ENCODE measurements at places on chromosomes 5 and 9. TPM values are rescaled to one million over a fixed set of nuclear protein-coding genes. Genes with fewer than 3 reads are reported as not detected.

GRCh38 chr5:151700820-151701219, 14.1 kb upstream of the SPARC start:
- DNase-seq, result no peak

GRCh38 chr9:73541923-73542322, 390.3 kb downstream of the ANXA1 start:
- no peak for DNase-seq

GRCh38 chr5:126871441-126871840, 94.5 kb downstream of the LMNB1 start:
- no peak for DNase-seq

DNA sequence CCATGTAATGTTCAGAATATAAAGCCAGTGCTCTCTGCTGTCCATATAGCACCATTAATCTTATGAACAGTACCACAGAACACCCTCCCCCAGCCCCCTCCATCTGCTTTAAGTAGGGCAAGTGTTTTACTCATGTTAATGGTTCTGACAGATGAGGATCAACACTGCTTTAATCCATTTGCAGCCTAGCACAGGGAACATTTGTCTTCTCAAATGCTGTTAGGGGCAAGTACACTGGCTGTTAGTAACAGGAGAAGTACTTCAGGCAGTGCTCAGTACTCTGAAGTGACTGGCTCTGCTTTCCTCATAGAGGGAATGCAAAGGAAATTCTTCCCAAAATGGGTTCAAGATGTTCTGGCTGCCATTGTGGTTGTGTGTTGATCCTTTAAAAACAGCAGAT, 202.6 kb downstream of the DCP2 start:
- no peak for DNase-seq

DNA sequence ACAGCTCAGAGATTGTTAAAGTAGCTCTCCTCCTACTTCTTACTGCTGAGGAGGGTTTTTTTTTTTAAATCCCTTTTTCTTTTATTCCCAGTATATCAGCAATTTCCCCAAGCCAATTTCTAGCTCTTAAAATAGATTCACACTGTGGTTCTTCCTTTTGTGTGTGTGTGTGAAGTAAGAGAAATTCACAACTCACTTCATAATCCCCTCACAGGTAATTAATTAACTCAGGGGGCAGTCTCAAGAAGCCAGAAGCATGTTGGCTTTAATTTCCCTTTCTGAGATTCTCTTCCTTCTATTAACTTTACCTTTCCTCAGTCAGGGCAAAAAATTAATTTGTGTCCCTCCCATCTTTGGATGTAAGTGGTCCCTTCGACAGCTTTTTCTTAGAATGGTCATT, 71.0 kb upstream of the HMHB1 start:
- DNase-seq, result no peak

PDCD1LG2 gene
- total RNA-seq, result 33.3 TPM

GLDC gene
- total RNA-seq, result 0.83 TPM

- DNase-seq, result no peak
Measured at GRCh38 chr9:92385001-92385400, 19.4 kb downstream of the OGN start.

PITX1 gene
- total RNA-seq, result 10.3 TPM

CACNA1B gene
- total RNA-seq, result not detected

SCGB3A1 gene
- total RNA-seq, result not detected

DNA sequence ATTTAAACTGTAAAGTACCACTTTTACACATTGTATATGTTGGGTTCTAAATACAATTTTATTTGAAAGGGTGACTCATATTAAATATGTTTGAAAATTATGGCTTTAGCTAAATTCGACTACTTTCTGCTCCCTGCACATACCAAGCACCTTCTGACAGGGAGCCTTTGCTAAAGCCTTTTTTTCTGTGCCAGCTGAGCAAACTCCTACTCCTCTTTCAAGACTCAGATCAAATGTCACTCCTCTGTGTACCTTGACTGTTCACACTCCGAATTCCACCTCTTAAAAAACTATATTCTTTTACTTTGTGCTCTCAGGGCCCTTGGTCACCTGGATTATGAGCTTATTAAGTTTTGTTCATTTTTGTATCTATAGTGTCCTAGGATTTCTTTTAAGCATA, 6.5 kb upstream of the OXCT1 start:
- no peak for DNase-seq

ACOT12 gene
- not detected for total RNA-seq

DNA sequence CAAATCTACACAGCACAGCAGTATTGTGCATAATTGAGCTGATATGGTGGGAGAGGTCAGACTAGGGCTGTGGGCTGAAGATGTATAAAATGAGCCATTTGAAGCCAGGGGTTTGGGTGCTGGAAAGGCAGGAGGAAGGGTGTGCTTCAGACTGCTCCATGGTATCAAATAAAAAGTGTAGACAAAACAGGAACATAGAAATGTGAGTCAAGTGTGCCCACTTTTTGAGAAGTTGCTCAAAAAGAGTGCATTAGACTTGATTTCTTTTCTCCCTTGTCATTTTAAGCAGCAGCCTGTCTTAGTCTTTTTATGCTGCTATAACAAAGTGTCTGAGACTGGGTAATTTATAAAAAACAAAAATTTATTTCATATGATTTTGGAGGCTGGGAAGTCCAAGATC, 55.8 kb upstream of the ZFAND5 start:
- DNase-seq, result no peak

TRIM36 gene
- 0.18 TPM for total RNA-seq

SPEF2 gene
- total RNA-seq, result 2.3 TPM

- DNase-seq, result no peak
Measured at GRCh38 chr9:124218987-124219461, 38.7 kb upstream of the NEK6 start.

DNA sequence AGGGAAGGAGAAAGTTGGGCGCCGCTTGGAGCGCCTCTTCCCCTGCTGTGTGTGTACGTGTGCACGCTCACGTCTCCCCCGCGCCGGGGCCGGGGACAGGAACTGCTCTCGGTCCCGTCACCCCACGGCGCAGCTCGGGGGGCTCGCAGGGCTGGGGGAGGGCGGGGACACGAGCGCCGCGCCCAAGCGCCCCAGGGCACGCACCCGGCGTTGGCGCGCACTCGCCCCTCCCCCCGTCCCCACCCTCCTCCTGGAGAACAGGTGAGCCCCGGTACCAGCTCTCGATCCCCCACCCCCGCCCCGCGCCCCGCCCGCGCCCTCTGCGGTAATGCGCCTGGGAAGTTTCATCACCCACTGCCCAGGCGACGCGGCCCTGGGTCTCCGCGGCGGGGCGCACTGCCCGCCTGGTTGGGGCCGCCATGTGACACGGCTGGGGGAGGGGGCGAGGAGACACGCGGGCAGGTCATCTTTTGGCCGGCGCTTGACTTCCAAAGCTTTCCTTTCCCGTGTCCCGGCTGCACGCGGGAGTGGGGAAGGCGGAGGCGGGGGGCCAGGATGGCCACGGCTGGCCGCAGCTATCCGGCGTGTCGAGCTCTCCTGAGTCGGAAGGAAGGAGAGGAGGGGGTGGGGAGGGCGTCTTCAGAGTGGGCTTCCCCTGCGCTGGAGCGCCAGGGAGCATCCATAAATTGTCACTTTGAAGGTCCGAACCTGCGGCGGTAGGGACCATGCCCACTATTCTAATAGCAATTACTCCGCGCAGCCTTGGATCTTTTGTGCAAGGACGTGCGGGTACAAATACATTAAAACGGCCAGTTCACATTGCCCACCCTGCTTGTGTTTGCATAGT, 1.5 kb upstream of the STC2 start:
- DNase-seq, result no peak

TNFSF15 gene
- total RNA-seq, result under 0.01 TPM

FCHO2 gene
- total RNA-seq, result 13.1 TPM

DNA sequence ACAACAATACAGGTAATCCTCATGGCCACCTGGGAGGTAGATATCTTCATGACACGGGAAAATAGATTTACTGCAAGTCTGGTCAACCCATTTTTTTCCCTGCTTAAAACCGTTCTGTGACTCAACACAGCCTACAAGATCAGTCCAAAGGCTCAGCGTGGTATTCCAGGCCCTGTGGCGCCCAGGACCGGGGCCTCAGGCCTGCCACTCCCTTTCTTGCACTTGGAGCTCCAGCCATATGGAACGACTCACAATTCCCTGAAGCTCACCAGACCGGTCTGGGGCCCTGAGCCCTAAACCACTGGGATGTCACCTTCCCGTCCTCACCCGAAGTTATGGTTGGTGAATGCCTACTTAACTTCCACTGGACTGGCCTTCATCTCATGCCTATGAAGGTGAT, 6.5 kb upstream of the MLANA start:
- no peak for DNase-seq

- no peak for DNase-seq
Measured at GRCh38 chr9:36208521-36209253, 18.0 kb downstream of the CLTA start.

WWC1 gene
- total RNA-seq, result 10.3 TPM

GRCh38 chr5:131627207-131627865, 7.7 kb downstream of the RAPGEF6 start:
- no peak for DNase-seq
